ENCODE measurements at places on chromosomes 5 and 9.

GRCh38 chr5:98846520-98846919, 73.1 kb downstream of the RGMB start:
- DNase-seq, result no peak

DNA sequence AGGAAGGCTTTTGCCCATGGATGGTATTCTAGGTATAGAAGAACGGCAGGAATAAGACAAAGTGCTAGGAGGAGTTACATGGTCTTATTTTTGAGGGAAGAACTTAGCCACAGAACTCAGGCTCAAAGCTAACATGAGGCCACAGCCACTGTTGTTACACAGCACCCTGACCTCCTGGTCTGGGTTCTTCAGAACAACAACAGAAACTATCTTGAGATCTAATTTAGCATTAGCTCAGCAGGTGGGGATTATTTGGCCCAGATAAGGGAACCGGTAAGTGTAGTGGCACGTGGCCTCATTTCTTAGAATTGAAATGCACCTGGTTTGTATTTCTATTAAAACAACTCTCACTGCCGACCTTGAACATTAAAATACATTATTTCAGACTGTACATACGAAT, 1168.7 kb upstream of the SEMA6A start:
- no peak for DNase-seq

- no peak for DNase-seq
Measured at GRCh38 chr5:78647351-78647818, 1.2 kb downstream of the LHFPL2 start.

DNA sequence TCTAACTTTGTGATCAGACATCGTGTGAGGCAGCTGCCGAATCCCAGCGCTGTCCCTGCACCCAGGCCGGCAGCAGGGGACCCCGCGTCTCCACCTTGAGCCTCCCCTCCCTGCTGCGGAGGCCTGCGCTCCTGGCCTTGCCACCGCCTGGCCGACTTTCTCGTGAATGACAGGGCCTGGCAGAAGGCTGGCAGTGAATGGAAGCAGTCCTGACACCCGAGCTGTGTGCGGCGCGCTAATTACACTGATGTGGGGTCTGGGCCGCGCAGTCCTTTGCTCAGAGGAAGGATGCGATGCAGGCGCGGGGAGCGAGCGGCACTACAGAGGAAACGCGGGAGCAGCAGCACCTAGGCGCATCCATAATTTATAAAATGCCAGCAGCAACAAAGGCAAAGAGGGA, 40.3 kb downstream of the POU4F3 start:
- no peak for DNase-seq

- DNase-seq, result no peak
Measured at GRCh38 chr5:111996574-111996973, 239.6 kb upstream of the NREP start.

GRCh38 chr9:93471124-93471523, 17.7 kb upstream of the FAM120AOS start:
- no peak for DNase-seq

- DNase-seq, result peak; percentile 97
Measured at GRCh38 chr9:35111001-35111933, 4.4 kb downstream of the ATOSB start.

- no peak for DNase-seq
Measured at GRCh38 chr9:123049589-123050222, 16.2 kb downstream of the GPR21 start.

DNA sequence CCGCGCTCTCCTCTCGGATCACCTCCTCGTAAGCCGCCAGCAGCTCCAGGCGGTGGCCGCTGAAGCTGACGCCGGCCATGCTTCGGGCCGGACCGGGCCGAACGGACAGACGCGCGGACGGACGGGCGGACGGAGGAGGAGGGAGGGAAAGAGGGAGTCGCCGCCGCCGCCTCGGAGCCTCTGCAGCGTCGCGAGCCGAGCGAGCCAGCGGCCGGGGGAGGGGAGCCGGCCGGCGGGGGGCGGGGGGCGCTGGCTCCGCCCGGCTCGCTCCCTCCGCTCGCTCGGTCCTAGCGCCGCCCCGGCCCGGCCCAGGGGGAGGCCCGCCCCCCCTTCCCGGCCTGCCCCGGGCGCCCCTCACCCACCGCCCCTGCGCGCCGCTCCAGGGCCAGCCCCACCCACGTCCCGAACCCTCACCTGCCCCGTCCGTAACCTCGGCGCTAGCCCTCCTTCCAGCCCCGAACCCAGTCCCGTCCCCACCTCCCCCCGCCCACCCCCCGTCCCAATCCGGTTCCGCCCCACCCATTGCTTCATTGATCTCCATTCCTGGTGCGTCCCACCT, at the start of gene DBN1:
TSS of gene DBN1 (minus strand) at position 192 of the 559 bp plus-strand sequence. CDS start at position 79, 113 bp downstream.
- DNase-seq, result no peak

DNA sequence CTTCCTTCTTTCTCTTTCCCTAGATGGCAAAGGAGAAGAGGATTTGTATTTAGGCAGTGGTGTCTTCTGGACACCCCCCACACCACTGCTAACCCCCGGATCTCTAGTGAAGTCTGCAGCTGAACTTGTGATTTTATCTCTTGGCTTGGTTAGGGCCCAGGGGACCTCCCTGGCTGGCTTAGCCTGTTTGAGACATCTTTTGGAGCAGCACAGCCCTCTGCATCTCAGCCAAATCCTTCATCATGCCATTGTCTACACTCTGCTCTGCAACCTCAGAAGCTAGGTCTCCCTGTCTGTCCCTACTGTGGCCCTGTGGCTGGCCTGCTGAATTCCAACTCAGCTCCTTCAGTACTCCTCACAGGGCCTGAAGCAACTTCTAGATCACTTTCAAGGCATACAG, 81.7 kb downstream of the MUSK start:
- no peak for DNase-seq

DNA sequence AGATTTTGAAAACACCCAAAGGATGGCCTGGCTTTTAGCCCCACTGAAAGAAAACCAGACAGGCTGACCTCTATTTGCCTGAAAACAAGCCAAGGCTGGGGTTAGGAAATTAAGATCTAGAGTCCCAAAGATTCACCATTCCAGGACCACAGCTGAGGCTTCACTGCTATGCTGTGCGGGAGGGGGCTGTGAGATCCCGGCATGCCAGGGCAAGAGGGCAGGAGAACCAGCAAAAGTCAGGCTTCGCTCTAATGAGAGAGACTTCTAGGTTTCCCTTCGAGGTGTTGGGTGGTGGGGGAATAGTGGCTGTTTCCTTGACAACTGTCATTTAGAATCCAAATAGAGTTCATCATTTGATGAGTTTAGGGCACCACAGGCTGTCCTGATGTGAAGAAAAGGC, 152.9 kb upstream of the NFIB start:
- no peak for DNase-seq

DNA sequence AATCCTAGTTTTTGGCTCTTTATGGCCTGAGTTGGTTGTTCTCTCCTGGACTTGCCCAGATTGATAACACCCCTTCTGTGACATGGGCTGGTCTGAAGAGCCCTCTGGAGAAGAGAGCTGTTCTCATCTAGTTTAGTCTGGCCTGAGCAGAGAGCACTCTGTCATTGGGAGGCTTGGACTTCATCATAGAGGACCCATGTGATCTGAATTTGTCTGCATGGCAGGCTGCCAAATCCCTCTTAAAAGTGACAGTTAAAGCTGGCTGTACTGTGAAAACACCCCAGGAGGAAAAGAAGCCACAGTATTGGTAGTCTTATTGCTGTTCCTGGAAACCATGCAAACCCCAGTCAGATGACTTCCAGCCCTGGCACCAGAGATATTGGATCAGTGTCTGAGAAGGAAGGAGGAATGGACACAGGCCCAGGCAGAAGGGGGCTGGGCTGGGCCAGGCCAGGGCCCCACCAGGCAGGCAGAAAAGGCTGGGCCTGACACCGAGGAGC, 3.7 kb upstream of the WDR31 start:
- DNase-seq, result no peak

DNA sequence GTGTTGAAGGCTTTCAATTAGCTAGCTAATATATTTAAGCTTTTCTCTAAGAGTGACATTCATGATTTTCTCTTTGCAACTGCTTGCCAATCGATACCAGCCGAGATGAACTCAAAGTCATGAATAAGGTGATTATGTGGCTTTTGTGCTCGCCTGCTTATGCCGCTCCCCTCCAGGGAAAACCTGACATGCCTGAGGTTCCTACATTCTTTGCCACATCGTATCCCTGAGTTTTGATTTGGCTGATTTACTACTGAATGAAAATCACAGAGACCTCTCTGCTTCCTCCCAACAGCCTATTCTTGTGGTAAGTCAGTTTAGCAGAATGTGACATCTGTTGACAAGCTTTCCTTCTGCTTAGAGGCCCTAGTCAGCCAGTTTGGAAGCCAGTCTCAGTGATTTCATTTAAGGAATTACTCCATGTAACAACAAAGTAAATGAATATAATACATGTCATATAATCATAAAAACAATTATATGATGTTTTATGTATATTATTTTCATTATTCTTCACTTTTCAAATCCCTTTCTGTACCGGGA, 513.4 kb downstream of the CSNK1G3 start:
- no peak for DNase-seq

DNA sequence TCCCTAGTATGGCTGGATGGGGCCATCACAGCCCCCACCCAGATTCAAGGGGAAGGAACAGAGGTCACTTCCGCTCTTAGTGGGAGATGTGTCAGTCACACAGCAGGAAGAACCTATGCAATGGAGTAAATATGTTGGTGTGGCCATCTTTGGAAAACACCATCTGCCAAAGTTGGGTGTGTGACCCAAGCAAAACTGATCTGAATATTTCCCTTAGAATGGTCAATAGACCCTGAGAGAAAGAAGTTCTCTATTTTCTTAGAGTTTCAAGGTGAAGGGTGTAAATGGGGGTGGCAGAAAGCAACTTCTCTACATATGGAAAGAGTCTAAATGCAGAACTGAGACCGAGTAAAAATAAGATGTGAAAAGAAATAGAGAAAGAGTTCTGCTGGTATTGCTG, 212.7 kb downstream of the ESM1 start:
- DNase-seq, result no peak

- no peak for DNase-seq
Measured at GRCh38 chr9:124220946-124221451, 36.8 kb upstream of the NEK6 start.

- DNase-seq, result no peak
Measured at GRCh38 chr5:116830079-116830478, 255.5 kb upstream of the SEMA6A start.

DNA sequence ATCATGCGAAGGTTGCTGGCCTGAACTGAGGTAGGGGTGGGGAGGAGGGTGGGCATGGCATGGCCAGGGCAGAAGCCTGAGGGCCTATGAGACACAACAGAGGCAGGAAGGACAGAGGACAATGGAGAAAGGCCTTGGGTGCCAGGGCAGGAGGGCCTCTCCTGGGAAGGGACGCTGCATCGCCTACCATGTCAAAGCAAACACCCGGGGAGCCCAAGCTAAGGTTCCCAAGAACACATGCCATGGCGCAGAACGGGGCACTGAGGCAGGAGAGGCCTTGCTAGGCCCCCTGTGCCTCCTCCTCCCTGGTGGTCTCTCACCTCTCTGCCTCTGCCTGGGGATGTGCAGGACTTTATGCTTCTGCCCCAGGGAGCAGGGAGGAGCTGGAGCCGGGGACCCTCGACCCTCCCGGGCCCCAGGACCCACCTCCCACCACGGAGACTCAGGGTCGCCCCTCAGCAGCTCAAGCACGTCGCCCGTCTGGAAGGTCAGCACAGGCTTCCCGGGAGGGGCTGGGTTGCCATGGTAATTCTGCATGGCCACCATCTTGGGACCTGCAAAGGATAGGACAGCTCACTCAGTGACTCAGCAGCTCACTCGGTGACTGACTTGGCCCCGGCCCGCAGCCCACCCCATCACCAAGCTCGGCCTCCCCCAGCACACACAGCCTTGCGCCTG, 40.3 kb upstream of the SARDH start:
- DNase-seq, result no peak

GRCh38 chr5:172140866-172141265, 47.2 kb downstream of the STK10 start:
- DNase-seq, result no peak

DNA sequence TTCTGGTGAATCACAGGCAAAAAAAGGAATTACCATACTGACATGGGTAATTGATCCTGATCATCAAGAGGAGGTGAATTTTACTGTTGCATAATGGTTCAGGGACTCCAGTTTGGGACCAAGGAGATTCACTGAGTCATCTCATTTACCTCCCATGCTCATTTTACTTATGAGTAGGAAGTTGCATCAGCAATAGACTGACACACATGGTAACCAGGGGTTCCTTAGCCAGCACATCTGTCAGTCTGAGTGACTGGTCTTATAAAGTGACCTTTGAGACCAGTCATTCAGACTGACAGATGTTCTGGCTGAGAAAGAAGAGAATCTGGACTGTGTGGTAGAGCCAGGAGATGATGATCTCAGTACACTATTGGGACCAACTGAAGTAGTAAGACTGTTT, 384.6 kb upstream of the CD180 start:
- no peak for DNase-seq

DNA sequence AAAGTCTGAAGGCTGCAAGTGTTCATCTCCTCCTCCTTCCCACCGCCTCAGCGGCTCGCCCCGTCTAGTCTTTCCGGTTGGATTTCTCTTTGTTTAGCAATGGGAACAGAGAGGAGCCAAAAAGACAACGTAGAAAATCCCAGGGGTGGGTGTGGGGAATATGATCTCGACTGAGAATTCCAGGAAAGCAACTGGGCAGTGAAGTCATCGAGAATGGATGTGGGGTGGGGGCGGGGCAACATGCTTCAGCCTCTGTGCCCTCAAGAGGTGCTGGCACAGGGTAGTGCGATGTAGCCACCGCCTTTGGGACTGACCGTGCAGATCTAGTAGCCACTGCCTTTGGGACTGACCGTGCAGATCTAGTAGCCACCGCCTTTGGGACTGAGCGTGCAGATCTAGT, 12.9 kb downstream of the MSX2 start:
- no peak for DNase-seq

GRCh38 chr5:98763001-98763630, 10.3 kb upstream of the RGMB start:
- DNase-seq, result no peak

All from AG09319 (cell line).